Right cardiac atrium (tissue), 5 donors: ENCODE measurements at places on chromosomes 6 and 20.

DNA sequence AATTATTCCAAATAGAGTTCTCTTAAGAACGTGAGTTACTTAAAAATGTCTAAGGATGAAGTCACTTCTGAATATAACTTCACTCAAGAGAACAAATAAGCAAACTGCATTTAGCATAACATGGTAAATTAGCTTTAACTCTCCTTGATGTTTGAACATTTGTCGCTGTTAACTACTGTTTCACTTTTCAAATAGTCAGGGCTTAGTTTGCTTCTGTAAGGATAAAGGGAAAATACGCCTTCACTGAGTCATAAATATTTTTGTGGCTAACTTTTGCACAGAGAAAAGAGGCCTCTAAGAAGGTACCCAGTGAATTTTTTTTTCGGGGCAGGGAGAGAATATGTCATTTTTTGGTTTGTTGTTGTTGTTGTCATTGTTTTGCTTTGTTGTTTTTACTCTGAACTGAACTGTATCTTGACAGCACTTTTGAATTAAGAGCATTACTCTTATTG, 8.1 kb downstream of the PTPN1 start:
- no peak for DNase-seq

GRCh38 chr6:72784071-72784470, 162.2 kb downstream of the KCNQ5 start:
- no peak for DNase-seq

DNA sequence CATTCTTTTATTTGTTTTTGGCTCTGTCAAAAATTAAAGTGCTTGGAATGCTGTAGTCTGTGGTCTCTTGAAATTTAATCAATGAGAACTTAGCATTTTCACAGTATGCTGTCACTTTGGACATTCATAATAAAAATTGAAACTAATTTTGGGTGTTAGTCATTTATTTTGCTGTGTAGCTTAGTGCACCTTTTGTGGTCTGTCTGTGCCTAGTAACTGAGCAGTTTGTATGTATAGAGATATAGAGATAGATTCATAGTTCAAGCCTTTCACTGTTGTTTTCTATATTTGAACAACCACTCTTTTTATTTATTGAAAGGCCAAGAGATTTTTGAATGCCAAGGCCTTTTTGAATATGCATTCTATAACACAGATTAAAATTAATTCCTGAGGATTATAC, 86.4 kb upstream of the TIAM2 start:
- no peak for DNase-seq

DNA sequence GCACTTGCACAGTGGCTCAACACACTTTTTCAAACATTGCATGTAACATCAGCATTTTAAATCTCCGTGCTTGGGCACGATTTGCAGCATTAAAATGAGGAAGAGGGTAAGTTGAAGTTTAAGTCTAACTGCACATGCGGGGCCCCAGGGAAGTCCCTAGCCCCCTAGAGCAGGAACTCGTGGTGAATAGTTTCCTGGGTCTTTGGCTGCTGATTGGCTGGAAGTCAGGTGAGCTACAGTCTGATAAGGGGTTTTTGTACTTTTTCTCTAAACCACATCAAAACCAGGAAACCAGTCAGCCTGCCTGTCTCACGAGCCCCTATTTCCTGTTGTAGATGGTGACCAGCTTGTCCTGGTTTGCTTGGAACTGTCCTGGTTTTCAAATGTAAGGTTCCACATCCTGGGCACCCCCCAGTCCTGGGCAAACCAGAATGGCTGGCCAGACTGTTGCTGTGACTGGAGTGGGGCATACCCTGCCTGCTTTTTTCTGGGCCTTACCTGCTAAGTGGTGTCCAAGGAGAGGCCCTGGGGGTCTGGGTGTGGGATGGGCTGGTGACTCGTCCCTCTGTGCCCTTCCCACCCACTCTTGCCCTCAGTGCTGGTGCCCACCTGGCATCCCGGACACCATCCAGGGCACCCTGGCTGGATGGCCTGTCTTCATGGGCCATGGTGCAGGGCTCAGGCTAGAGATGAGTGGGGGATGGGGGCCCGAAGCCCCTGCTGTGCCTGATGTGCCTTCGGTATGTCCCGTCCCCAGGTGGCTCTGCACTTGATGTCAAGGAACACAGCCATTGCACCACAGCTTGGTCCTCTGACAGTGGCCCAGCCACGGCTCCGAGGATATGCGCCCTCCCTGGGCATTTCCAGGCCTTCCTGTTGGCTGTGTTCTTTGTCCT, 31.8 kb downstream of the SUN5 start:
- no peak for DNase-seq

GRCh38 chr6:124659427-124659826, 302.8 kb upstream of the RNF217 start:
- DNase-seq = no peak

GRCh38 chr6:123925842-123926399, 122.3 kb downstream of the NKAIN2 start:
- no peak for DNase-seq
